ENCODE measurements at places on chromosomes 3 and 15.

DNA sequence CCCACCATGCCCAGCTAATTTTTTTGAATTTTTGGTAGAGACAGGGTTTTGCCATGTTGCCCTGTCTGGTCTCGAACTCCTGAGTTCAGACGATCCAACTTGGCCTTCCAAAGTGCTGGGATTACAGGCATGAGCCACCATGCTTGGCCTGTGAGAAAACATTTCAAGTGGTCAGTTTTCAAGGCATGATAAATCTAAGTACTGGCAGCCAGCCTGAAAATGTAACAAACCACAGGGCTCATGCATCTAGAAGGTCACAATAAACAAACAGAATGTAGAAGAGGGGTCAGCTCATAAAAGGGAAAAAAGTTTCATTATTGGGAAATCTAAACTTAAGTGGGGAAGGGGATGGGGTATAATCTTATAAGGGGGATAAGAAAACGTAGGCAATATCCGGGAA is 39.9 kb downstream of the PPCDC start:
- peak; percentile 89 for DNase-seq

- DNase-seq, result no peak
These were observed 5.2 kb upstream of the MUSTN1 start for GRCh38 chr3:52839892-52840545.

GRCh38 chr15:41269887-41270286 is 38.8 kb downstream of the CHP1 start:
- DNase-seq, result no peak

- no peak for DNase-seq
These were observed 101.2 kb downstream of the TCF12 start for GRCh38 chr15:57019496-57020160.

GRCh38 chr15:73568564-73569280 is 64.5 kb downstream of the NPTN start:
- DNase-seq, result no peak

GRCh38 chr15:36601497-36601932 is 22.1 kb downstream of the CDIN1 start:
- peak; percentile 92 for DNase-seq

DNA sequence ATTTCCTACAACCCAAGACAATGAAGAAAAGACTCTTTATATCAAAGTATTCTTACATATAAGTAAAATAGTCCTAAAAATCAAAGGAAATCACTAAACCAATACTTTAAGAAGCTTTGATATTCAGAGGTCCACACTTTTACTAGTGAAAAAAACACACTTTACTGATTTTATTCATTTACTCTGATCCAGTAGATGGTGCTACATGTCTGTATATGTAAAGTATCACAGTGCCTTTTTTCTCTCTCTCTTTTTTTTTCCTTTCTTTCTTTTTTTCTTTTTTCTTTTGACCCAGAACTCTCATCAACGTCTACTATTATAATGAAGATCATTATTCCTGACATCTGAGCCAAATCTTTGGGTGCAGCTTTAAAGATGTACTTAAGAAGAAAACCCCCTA is 10.8 kb upstream of the CCDC39 start:
- DNase-seq, result no peak

GRCh38 chr3:24850245-24850644 is 355.6 kb upstream of the THRB start:
- DNase-seq, result no peak

- DNase-seq, result peak; percentile 78
These were observed 60.3 kb downstream of the STRIT1 start for GRCh38 chr3:155233213-155233612.

DNA sequence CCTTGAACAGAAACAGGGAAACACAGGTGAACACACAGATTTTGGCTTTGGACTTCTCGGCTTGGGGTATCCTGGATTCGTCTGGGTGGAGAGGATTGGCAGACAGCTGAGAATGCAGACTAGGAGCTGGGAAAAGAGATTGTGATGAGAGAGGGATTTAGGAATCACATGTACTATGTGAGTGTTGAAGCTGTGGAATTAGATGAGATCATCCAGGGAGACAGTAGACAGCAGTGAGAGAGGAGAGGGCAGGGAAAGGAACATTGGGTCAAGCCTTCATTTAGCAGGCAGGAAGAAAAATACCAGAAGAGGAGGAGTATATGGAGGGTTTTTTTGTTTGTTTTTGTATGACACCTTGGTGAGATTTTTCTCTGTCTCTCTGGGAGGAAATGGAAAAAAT is 262.1 kb upstream of the TBL1XR1 start:
- peak; percentile 90 for DNase-seq

GRCh38 chr3:183817639-183818038 is 7.7 kb downstream of the MAP6D1 start:
- no peak for DNase-seq

DNA sequence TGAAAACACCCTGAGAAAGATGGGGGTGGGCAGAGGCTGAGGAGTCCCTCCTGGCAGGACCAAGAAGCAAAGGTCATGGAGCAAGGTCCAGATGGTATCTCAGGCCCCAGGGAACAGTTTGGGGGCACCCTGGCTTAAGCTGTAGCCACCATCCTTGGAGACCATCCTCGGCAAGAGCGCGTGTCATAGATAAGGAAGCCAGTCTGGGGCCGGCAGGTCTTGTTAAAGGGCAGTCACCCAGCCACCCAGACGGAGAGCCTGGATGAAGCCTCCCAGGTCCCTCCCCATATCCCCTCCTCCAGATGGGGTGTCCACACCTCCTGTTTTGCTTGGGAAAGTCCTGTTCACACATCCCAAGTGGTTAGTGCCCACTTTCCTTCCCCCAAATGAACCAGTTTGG is 191.1 kb downstream of the KLF13 start:
- no peak for DNase-seq

GRCh38 chr3:169041677-169042171 is 621.8 kb downstream of the MECOM start:
- DNase-seq, result peak; percentile 73

DNA sequence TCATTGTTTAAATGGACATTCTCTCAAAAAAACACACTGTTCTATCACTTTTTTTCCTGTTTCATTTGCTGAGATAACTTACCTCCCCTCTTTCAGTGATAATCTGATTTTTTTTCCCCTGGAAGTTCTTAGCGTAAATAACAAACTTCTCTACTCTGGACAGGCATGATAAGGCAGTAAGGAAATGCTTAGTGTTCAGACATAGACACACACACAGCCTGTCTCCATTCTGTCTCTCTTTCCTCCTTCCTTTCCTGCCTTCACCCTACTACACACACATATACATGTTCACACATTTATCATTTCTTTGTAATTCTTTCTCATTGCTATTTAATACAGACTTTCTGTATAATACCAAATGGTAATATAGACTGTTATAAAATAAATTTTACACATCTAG is 470.8 kb upstream of the ROBO1 start:
- no peak for DNase-seq

DNA sequence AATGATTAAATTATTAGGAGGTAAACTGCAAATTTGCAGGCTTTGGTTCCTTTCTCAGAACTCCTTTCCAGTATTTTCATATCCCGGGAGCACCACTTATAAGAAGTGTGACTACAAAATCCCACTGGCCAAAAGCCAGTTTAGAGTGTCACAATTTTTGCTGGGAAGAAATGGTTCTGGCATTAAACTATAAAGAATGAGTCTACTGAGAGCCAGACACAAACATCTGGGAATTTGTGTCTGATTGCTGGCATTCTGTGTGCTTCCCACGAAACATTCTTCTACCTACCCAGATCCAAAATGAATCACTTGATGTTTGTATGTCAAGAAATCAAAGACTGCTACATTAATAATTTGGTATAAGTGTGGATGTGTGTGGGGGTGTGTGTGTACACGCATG is 82.8 kb downstream of the DUT start:
- DNase-seq, result peak; percentile 52

DNA sequence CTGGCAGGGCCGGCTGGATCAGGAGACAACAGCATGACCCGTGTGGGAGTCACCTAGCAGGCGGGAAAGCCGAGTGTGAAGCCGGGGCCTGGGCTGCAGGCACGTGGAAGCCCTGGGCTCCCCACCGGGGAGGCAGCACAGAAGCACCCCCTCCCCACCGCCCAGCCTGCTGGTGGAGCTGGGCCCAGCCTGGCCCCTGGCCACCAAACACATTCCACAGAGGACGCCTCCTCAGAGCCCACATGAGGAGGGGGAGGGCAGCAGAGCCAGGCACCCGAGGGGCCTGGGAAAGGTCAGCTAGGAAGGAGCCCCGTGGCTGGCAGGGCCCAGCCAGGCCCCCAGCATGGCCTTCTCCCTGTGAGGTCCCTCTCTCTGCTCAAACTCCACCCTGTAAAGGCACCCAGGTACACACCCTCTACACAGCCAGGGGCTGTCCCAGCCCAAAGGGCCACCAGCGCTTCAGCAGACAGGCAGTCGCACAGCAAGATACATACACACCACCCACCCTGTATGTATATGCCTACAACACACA is 4.5 kb downstream of the PLXNB1 start:
- no peak for DNase-seq

DNA sequence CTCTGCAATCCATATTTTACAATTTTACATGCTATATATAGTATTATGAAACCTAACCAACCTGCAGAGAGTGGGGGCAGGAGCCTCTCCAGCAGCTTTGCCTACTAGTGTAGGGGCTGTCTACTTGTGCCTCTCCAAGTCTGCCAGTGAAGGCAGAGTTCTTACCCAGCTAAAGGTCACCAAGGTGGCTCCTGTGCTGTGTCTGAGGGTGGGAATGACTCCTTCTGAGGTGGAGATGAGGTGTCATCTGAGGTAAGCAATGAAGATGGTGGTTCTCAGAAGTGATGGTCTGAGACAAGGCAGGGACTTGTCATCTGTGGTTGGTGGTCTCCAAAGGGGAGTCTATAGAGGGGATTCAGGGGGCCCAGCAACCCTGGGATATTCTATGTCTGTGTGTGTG is 47.5 kb downstream of the SACM1L start:
- DNase-seq, result no peak

DNA sequence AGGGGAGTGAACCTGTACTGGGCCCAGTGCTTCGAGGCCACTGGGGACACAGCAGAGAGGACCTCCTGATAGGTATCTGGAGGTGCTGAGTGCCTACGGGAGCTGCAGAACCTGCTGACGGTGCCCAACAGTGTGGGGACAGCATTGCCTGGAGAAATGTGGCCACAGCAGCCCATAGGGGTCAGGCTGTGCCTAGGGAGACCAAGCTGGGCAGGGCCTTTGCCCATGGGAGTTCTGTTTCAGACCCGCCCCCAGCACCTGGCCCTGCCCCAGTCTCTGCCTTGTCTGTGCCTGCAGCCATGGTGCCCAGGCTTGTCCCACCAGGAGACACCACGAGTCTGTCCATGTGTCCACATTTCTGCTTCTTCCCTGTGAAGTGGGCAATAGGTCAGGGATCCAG is 15.3 kb upstream of the RPL32 start:
- DNase-seq, result no peak

DNA sequence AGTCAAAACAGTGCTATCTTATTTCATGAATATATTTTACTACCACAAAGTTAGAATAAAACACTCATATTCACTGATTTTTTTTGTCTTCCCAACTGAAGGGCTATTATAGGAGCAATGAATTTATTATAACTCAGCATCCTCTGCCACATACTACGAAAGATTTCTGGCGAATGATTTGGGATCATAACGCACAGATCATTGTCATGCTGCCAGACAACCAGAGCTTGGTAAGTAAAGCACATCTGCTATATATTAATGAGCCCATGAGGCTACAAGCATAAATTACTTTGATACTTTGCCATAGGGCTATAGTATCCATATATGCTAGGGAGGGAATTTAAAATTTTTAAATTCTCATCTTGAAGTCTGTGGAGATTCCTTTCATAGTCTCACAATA is 95.9 kb downstream of the FEZF2 start:
- no peak for DNase-seq

GRCh38 chr15:45441686-45442085 is 63.3 kb upstream of the GATM start:
- no peak for DNase-seq

DNA sequence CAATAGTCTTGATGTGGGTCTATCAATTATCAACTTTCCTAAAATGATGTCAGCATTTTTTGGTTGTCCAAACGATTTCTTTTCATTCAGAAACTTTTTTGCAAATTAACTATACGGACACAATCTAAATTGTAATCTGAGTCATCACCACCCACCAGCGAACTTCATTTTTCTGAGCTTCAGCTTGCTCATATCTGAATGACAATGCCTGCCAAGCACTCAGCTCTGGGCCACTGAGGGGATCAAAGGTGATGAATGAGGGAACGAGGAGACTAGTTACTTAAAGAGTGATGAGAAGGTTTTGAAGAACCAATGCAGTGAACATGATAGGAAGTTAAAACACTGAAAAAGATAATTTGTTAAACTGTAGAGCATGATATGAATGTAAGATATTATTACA is 14.9 kb upstream of the TBC1D23 start:
- no peak for DNase-seq

- no peak for DNase-seq
These were observed 208.6 kb downstream of the NFKBIZ start for GRCh38 chr3:102057781-102058421.

DNA sequence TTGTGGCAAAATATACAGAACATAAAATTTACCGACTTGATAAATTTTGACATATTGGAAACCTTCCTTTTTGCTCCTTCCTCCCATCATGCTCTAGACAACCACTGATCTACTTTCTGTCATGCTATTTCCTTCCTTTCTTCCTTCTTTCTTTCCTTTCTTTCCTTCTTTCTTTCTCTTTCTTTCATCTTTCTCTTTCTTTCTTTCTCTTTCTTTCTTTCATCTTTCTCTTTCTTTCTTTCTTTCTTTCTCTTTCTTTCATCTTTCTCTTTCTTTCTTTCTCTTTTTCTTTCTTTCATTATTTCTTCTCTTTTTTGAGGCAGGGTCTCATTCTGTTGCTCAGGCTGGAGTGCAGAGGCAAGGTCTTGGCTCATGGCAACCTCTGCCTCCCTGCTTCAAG is 8.9 kb upstream of the TMEM45A start:
- no peak for DNase-seq

DNA sequence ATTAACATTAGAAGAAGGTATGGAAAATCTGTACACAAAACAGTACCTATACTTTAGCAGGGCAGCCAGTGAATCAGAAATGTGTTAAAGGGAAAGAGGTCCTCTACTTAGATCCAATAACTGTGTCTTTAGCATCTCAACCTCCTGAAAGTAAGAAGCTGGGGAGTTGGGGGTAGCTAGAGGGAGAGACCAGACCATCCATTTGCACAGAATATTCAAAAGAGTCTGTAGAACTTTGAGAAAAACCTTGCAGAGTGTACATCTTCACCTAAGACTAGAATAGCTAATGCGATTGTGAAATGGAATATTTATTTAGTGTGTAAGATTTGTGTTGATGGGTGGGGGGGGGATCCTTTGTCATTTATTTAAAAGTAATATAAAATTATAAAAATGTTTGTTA is 124.8 kb downstream of the RBPMS2 start:
- no peak for DNase-seq

GRCh38 chr3:24487325-24488262 is 7.1 kb downstream of the THRB start:
- DNase-seq, result no peak

- DNase-seq, result no peak
These were observed 14.0 kb downstream of the CLDN16 start for GRCh38 chr3:190401963-190402362.

DNA sequence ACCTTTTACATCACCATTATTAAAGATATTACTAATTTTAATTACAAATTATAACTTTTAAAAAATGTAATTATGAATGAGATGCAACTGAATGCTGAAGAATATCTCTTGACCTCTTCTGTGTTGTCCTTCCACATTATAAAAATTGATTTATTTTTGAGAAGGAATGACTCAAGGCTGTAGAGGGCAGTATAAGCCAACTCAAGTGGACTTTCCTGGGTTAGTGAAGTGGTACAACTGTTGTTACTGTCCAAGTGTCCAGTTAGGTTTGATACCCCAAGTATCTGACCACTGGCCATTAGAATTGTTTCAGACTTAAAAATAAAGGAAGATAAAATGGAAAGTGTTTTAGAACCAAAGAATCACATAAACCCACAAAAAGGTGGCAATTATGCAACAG is 51.9 kb downstream of the BBX start:
- peak; percentile 58 for DNase-seq
